SHP77 (cell line): ENCODE measurements at places on chromosomes 11 and 22.

GRCh38 chr22:30117256-30117655 lies 37.0 kb downstream of the HORMAD2 start:
- no peak for DNase-seq

DNA sequence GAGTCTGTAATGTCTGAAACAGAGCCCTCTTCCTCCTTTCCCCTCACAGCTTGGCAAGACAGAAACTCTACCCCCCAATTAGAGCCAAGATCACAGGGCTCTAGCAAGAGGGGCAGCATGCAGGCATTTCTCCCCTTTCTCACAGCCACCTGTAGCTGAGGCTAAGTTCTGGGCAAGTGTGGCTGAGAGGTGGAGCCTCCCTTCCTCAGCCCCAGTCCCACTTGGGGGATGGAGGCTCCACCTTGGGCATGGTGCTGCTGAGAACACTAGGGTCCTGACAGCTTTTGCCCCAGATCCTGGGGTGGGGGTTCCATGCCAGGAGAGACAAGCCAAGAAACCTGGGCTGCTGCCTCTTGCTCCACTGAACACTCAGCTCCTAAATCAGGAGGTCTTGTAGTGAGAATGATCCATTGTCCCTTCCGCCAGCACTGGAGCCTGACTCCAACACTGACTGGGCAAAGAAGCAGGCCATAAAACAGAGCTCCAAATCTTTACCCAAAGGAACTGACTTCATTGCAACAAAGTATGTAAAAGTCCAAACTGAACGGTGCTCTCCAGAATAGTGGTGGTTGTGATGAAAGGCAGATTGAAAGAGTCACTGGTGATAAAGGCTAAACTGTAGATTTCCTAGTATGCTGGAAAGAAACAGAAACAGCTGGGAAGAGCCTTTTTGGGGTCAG lies 25.6 kb downstream of the NARS2 start:
- no peak for DNase-seq

DNA sequence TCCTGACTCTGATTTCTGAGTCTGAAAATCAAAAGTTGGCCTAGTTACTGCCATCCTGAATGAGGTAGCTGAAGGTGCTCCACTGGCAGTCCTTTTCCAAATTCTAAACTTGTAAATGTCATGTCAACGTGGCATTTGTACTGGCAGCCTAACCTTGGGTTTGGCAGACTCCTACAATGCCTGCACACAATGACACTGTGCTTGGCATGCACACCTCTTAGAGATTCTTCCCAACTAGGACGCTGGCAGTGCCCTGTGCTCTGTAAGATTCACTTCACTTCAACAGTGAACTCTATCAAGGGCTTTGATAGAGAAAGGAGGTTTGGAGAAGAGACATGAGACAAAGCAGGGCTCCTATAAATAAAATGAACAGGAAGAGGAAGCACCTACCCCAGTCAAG lies 21.9 kb upstream of the PPP2R1B start:
- DNase-seq: no peak

DNA sequence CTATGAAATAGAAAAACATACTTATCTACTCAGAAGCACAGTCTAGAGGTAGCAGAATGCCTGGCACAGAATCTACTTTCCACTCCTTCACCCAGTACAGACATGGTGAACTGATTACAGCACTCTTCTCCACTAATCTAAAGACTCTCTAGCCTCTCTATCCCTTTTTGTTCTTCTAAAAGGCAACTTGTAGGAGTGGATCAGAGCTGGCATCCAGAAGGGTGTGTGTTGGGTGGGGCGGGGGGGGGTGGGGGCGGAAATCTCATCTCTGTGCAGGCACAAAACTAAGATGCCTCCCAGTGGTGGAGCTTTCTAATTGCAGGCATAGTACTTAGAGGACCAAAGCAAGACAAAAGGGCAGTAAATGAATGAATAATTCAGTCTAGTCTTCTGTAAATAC lies 11.5 kb upstream of the EMID1 start:
- no peak for DNase-seq

DNA sequence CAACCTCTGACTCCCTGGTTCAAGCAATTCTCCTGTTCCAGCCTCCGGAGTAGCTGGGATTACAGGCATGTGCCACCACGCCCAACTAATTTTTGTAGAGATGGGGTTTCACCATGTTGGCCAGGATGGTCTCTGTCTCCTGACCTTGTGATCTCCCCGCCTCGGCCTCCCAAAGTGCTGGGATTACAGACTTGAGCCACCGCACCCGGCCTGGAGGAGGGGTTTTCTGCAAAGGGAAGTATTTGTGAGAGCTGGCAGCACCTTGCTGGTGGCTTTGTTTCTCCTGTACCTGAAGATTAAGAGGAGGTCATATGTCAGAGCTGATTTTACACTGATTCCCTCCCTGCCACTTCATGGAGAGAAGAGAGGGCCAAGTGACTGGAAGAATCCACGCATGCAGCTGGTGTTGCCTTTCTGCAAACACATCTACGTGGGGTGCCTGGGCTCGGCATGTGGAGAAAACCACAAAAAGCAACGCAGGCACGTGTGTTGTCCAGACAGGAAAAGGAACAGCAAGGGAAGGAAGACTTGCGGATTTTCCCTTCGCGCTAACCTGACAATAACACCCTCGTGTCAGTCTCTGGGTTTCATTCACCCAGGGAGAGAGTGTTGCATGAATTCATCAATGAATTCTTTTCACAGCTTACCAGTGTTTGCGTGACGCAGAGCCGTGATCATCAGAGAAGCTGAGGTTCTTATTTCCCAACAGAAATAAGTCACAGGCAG lies 61.9 kb downstream of the TSPAN18 start:
- DNase-seq: no peak

GRCh38 chr11:118016104-118016503 lies 29.9 kb downstream of the IL10RA start:
- DNase-seq: no peak

GRCh38 chr22:45208993-45209838 lies 31.5 kb downstream of the KIAA0930 start:
- no peak for DNase-seq

DNA sequence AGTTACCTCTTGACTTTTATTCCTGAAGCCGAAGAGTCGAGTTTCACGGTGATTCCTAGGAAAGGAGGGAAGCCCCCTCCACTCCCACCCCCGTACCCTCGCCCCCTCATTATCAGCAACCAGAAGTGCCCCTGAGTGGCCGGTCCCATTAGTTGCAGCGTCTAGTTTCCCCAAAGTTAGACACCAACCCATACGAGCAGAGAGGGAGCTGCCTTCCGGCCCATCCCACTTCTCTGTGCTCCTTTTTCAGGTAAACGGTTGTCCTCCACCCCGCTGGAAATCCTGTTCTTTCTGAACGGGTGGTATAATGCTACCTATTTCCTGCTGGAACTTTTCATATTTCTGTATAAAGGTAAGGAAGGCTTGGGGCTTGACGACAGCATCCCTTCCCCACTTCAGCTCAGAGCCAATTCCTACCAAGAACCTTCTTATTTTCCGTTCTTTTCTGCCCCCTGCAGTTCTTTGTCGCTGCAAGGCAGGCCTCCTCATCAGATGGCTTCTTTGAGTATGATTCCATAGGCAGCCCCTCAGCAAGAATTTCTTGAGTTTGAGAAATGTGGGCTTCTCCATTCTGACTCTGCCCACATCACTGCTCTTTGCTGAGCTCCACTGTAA lies 701 bp downstream of the TMEM216 start:
- no peak for DNase-seq

- DNase-seq: no peak
These were observed 14.0 kb upstream of the PRODH start for GRCh38 chr22:18950141-18950540.

DNA sequence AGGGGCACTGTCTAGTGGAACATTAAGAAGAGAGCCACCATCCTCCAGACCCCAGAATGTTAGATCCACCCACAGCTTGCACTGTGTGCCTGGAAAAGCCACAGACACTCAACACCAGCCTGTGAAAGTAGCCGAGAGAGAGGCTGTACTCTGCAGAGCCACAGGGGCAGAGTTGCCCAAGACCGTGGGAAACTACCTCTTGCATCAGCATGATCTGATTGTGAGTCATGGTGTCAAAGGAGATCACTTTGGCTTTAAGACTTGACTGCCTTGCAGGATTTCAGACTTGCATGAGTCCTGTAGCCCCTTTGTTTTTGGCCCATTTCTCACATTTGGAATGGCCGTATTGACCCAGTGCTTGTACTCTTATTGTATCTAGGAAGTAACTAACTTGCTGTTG lies 115.9 kb upstream of the CCDC179 start:
- no peak for DNase-seq

DNA sequence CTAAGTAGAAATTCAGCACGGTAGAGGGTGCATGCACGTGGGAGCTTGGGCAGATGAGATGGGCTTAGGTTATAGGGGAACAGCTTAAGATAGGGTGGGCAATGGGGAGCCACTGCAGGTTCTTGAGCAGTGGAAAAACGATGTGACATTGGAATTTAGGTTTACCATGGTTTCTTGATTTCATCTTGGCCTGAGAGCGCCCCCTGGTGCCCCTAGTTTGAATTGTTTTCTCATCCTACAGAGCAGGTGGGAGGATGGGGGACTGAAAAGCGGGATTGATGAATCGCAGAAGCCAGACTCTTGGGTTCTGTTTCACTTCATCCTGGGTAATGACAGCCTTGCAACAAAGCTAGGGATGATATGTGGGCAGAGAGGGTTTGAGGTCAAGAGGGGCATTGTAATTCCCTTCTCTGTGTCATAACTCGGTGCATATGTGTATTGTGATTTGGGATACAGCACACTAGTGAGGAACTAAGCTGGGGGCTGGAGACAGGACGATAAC lies 6.7 kb upstream of the MCAM start:
- DNase-seq: peak; percentile 55

DNA sequence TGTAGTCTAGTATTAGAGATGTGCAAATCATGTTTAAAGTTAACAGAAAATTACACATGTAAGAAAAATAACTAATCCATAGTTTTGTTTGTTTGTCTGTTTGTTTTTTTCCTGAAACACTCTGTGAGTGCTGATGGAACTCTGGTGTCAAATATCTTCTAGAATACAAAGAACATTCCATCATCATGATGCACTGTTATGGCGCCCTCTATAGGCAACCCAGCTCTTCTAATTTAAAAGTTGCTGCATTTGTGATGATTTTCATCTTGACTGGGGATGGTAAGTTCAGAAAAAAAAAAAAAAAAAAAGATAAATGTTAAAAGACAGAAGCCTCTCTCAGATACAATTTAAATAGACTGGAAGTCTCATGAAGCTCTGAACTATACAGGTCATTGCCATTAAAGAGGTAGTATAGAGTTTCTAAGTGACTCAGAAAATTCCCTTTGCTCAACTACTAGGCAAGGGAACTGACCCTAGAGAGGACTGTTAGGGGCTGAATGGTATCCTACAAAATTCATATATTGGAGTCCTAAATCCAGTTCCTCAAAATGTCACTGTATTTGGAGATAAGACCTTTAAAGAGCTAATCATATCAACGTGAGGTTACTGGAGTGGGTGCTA lies 597.2 kb upstream of the ANO3 start:
- DNase-seq: no peak

DNA sequence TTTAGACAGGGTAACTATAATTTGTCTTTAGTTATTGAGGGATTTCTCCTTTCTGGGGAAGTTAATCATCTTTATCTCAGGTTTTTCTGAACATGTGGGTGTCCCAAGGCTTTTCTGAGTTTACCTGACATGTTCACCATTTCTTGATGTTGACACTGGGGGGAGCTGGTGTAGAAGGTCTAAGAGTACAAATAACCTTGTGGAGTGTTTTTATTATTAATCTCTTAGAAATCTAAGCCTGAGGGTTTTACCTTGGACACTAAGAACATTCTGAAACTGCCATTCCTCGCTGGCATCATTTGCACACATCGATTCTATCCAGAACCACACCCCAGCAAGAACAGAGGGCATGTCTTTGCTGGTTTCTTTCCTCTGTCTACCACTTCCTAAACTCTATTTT lies 15.6 kb upstream of the C11orf91 start:
- no peak for DNase-seq

DNA sequence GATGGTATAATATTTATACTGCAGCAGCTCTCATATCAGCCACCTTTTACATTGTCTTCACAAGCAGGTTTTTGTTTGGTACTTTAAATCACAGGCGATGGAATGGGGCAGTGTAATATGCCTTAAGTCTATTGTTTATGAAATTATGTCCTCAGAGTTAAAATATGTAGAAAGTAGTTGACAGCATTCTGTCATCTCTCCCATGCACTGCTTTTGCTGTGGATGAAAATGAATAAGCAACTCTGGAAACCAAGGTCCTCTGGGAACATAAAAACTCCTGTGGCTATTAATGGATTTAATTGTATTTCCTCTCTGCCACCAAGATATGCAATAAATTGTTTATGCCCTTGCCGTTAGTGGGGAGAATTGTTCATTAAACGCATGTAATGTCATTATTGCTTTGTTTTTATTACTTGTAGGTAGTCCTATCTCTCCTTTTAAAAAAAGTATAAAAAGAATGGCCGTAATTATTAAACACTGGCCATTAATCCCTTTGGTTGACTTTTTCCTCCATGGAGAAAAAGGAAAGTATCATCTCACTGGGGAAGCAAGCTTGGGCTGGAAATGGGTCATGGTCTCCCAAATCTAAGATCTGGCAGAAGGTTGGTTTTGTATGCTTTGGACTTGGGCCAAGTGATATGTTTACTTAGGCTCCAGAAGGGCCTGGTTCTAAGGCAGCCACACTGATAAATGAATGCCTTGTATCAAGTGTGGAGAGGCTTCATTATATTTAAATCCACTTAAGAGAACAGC lies 13.1 kb downstream of the PACS1 start:
- DNase-seq: peak; percentile 52

DNA sequence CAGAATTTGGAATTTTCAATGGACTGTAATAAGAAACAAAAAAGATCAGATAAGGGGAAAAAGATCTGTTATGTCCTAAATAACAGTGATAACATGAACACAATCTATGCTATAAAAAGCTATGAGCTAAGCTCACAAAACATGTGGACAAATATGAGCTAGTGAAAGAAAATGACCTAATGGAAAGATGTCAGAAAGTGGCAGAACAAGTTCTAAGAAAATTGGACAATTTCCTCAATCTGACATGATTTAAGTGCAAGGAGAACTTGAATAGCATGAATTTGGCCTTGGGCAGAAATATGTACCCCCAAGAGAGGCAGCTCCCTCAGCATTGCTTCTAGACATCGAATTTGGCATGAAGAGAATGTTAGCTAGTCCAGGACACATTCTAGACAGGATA lies 212.0 kb upstream of the PGR start:
- DNase-seq: no peak

DNA sequence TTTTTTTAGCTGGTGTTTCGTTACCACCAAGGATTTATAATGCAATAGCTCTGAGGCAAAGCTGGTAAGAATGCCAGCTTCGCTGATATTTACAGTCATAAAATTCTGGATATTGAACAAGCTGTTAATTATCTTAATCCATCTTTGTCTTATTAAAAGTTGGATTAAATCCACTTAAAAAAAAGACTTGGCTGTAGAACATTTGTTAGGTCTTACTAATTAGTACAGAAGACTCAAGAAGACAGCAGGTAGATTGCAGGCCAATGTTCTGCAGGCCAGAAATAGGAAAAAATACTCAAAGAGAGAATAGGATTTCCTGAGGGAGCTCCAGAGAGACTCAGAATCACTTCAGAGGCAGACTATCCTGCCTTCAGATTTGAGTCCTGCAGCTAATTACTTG lies 7.5 kb downstream of the ROBO4 start:
- DNase-seq: no peak
